Right renal cortex interstitium (tissue), 3 donors: ENCODE measurements at places on chromosomes 1 and 21.

DNA sequence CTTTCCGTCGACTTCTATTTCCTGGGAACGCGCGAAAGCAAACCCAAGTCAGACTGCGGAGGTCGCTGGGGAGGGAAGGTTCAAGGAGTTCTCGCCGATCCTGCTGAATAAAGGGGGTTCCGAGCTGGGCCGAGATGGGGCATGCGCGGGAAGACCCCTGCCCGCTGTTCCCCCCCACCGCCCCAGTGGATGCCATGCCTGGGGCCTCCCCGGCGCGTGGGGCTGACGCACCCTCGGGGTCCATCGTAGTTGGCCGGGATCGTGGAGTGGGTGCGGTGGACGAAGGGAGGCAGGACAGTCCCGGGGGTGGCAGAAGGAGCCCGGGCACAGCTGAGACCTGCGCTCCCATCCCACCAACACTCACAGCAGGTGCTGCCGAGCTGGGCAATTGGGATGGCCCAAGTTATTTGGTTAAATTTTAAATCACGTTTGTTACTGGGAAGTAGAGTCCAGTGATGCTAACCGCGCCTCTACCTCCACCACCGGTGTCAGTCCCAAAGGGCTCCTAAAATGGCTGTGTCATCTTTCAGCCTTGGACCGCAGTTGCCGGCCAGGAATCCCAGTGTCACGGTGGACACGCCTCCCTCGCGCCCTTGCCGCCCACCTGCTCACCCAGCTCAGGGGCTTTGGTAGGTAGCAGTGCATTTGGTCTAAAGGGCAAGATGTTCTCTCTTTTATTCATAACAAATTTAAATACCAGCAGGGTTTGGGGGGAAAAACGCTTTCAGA is 801 bp downstream of the MX1 start:
- DNase-seq, result no peak

DNA sequence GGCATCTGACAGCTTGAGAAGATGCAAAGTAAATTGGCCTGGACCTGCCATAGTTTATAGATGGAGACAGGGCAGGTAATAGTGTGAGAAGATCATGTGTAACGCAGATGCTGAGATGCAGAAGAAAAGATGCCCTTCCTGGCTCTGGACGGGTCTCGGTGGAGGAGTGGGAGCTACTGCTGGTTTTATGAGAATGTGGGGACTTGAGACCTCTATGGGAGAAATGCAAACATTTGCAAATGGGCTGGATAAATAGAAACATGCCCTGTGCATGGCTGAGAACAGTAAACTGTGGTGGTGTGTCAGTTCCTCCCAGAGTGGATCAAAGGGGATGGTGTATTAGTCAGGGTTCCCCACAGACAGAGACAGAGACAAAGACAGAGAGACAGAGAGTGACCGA is 21.9 kb downstream of the UBASH3A start:
- no peak for DNase-seq

- DNase-seq, result no peak
Observed at GRCh38 chr1:115453666-115454065, 115.6 kb upstream of the NGF start.

- DNase-seq, result no peak
Observed at GRCh38 chr21:32908534-32908933, 117.2 kb upstream of the OLIG2 start.

DNA sequence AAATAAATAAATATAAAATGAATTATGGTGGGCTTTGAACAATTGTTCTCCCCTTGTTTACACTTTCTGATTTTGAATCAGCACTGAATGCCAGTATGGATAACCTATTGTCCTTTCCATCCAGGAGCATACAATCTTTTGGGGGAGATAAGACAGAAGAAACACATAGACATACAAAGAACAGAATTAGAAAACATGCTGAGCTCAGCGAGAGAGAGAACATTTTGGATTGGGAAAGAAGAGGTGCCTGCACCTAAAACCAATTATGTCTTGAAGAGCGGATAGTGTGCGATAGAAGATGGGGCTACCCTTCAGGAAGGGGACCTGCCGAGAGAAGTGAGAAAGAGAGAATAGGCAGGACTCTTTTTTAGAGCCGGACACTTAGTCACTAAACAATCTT is 6.6 kb downstream of the PGM1 start:
- no peak for DNase-seq
